ENCODE measurements at places on chromosomes 4 and X.

DNA sequence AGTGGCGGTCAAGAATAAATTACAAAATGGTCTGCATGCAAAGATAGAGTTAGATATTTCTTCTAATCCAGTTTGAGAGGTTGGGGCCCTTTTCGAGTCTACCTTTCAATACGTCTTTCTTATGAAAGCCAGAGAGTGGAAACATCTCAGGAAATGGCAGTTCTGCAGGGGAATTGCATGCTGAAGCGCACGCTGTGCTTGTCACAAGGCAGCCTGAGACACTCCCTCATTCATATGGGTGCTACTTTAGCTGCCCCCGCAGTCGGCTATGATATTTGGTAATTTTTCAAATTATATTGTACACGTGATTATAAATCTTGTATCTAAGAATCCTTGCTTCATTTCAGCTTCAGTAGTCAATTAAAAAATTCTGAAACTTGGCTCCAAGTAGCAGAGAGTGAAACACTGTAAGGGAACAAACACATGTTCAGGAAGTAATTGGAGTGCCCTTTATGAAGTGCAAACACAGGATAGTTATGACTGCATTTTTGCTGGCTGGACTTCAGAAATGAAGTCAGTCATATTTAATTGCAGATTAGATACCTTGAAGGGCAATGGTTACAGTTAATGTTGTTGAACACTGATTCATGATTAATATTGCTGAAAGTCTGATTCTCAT is 145.5 kb upstream of the NAP1L5 start:
- no peak for DNase-seq

DNA sequence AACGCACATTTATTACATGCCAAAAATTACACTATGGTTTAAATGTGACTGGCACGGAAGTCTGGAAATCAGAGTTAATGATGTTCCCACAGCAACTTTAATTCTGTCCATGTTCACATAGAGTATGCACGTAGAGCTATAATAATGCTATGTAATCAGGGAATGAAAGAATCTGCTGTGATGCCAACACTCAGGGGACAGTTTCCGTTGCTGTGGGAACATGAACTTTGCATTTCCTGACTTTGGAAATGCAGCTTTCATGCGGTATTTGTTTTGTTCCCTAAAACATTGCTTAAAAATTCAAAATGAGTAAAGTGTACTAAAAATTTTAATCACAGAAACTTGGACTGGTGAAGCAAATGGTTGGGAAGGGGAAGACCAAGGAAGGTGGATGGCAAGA is 65.7 kb downstream of the MAGEA1 start:
- DNase-seq, result no peak

- DNase-seq, result no peak
Observed at GRCh38 chr4:186499467-186499866, 55.9 kb downstream of the MTNR1A start.

- DNase-seq, result no peak
Observed at GRCh38 chr4:52091801-52092200, 40.7 kb downstream of the SPATA18 start.

DNA sequence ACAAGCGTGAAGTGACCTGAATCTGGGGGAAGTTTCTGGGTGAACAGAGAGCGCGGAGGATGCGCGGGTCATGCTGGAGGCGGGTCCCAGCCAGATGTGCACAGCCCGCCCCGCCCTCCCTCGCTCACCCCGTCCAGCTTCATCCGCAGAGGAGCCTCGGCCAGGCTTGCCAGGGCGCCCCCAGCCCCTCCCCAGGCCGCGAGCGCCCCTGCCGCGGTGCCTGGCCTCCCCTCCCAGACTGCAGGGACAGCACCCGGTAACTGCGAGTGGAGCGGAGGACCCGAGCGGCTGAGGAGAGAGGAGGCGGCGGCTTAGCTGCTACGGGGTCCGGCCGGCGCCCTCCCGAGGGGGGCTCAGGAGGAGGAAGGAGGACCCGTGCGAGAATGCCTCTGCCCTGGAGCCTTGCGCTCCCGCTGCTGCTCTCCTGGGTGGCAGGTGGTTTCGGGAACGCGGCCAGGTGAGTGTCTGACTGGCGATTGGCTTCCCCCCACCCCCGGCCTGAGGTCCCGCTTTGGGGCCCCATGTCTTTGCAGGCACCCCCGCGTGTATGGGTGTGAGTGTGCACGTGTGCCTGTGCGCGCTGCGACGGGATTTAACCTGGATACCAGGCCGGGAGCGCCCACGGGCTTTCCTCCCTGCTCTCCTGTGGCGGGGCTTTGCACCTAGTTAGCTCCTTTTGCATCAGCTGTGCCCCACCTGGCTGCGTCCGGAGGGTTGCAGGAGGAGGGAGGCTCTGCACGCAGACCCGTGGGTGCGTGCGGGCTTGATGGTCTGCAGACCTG is at the start of gene EGFL6:
TSS of gene EGFL6 (plus strand) at position 123 of the 782 bp plus-strand sequence. CDS start at position 384, 261 bp downstream.
- DNase-seq, result no peak

DNA sequence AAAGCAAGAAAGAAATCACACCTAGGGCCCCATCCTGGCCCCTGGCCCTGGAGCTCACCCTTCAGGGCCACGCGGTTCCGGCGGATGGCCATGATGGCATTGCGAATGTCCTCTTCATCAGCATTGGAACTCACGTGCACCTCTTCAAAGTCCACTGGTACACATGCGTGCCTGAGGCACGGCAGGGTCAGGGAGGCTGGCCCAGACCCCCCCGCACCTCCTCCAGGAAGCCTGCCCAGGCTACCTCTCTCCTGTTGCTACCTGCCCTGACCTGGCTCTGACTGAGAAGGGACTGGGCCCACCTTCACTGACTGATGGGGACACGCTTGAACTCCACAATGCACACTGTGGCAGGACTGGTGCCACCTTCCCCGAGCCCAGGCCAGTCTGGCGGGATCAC is 4.5 kb downstream of the IDH3G start:
- no peak for DNase-seq

DNA sequence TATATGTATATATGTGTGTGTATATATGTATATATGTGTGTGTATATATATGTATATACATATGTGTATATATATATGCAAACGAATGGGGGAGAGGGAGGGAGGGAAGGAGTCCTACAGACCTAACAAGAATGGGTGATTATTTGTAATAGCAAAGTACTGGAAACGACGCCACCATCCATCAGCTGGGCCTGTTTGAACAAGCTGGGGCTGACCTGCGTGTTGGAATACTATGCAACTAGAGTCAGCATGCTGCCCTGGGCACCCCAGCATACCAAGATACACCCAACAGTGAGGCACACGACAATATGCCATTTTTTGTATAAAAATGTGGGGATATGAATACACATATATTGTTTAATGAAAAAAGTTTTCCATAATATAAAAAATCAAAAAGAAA is 21.6 kb upstream of the CCNQ start:
- DNase-seq, result no peak

DNA sequence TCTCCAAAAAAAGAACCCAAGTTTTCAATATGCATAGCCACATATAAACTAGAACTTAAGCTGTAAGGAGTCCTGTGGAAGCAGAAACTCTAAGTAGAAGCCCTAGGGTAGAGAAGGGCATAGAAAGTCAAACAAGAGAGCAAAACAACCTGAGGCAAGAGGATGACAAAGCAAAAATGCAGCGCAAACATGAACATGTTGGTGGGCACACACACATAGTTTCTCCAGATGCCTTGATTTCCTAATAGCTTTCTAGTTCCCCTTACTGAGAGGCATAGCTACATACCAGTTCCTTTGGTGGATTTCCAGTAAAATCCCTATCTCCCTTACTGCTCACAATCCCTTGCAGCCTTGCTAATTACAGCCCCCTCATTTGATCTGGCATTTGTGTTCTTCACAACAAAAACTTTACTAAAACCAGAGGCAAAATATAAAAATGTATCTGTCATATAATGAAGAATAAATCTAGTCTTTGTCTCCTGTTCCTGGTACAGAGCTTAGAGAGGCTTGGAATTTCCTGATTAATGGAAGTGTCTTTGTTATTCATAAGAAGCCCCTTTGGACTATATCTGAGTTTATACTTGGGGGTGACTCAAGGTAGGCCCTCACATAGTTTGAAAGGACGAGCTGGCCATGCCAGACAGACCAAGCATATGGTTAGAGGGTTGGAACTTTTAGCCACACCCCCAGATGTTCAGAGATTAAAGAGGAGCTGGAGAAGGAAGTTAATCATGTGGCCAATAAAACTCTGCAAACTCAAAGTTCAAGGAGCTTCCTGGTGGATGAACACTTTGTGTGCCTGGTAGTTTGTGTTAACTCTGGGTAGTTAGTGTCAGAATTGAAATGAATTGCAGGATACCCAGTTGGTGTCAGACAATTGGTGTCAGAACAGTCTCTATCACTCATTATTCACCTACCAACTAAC is 52.7 kb upstream of the ZCCHC13 start:
- no peak for DNase-seq

DNA sequence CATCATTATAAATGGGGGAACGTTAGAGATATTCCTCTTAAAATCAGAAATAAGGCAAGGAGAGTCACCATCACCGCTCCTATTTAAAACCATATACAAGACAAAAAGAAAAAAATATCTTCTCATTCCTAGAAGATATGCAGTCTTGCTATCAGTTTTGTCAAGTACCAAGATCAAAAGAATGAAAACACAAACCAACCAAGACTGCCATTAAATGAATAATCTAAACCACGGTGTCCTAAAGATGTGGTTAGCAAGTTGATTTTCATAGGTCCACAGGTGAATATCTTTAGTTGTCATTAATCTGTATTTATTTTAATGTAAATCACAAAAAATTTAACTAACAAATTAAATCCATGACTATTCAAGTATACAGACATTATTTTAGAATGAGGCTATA is 39.3 kb downstream of the SCFD2 start:
- no peak for DNase-seq

- no peak for DNase-seq
Observed at GRCh38 chrX:39470588-39471407, 627.0 kb downstream of the BCOR start.

DNA sequence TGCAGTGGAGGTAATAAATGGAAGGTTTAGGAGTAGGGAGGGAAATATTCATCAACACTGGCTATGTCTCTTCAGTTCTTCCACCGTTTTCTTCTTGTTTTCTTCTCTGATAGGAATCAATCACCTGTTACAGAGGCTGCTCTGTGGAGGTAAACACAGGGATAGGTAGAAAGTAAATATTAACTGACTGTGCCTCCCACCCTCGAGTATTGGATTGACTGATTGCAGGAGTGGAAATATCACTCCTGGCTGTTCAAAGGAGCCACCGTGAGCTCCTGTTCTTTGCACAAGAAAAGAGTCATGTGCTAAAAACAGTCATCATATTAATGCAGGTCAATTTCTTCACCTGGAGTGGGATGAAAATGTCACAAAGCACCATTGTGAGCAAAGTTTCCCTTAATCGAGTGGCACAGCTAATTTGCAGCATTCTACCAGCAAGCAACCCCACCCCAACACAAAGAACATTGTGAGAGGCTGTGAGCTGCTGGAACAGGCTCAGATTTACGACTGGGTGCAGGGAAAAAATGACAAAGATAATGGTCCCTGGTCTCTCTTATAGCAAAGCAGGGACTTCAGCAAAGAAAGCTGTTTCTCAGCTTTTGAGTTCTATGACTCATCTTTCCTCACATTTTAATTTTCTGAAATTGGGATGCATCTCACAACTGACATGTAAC is 113.7 kb upstream of the TSPAN5 start:
- DNase-seq, result no peak

- no peak for DNase-seq
Observed at GRCh38 chrX:78650906-78651437, 8.2 kb downstream of the RTL3 start.

DNA sequence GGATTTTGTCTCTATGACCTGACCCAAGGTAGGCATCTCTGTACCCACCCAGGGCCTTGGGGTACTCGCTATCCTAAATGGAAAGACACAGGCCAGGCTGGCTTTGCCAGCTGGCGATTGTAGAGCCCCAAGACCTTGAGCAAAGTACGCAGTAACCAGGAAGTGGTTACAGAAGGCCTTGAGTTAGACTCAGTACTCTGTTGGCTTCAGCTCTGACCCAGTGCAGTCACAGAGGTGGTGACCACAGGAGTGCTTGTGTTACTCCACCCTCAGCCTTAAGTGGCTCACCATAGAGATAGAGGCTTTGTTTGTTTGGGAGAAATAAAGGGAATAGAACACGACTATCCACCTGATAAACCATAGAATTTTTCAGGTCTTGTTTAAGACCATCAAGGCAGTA is 880.5 kb upstream of the POU3F4 start:
- DNase-seq, result no peak

DNA sequence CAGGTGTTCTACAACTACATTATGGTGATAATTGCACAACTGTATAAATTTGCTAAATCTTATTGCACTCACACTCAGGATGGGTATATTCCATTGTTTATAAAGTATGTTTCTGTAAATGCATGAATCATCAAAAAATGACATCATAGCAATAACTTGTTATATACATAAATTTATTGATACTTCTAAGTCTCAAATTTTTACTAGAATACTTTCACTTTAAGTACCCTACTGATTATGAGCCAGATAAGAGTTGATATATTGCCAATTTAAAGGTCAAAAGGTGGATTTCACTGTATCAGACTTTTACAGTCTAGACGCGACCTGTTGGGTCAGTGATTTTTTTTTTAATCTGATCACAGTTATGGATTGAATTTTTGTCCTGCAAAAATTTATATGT is 37.4 kb upstream of the MTMR1 start:
- no peak for DNase-seq

DNA sequence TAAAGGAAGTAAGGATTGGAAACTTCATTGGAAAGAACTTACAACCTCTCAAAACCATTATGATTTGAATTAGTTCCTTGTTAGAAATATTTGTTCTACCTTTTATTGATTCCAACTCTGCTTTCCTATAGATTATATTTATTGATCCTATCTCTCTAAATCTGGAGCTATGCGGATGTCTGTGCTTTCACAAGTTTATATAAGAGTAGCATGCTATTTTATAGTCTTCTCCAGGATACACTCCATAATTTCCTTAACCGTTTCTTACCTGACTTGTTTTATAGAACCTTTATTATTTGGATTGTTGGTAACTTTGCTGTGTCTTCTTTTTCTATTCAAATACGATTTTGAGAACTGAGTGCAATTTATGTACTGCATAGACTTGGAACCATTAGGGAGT is 668.1 kb downstream of the RAPGEF2 start:
- DNase-seq, result no peak

- peak; percentile 51 for DNase-seq
Observed at GRCh38 chr4:74320559-74321118, 12.4 kb downstream of the EPGN start.

- DNase-seq, result no peak
Observed at GRCh38 chrX:122579526-122579925, 604.6 kb upstream of the GRIA3 start.

- DNase-seq, result no peak
Observed at GRCh38 chr4:142194905-142195304, 558.5 kb downstream of the IL15 start.

- peak; percentile 92 for DNase-seq
Observed at GRCh38 chr4:124641715-124642381, 70.7 kb downstream of the ANKRD50 start.

DNA sequence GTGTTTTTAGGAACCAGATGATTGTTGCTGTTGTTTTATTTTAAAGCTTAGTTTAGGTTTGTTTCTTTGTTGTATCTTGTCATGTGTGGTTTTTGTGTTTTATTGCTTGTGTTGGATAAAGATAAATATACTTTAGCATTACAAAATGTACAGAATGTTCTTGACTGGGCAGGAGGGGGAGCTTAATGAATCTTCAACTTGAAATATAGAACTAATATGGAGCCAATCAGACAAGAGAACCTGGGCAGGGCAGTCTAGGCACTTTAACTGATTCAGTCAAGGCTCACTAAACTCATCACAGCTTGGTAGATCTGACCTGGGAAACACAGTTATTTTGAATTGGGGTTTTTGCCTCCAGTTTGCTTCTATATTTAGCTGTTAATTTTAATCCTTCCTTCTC is 304.2 kb downstream of the ARHGAP24 start:
- DNase-seq, result peak; percentile 65

GRCh38 chr4:112130906-112131305 is 14.3 kb upstream of the FAM241A start:
- DNase-seq, result no peak
